ENCODE measurements at places on chromosomes 11 and 22. TPM values are rescaled to one million over a fixed set of nuclear protein-coding genes. Genes with fewer than 3 reads are reported as not detected.

Gene ARHGAP8
- total RNA-seq = not detected

Gene LGR4
- total RNA-seq = 3.7 TPM

Gene LDHAL6A
- total RNA-seq = 0.17 TPM

Gene SLC5A12
- not detected for total RNA-seq

Gene PRR33
- total RNA-seq = not detected

Gene NAALAD2
- total RNA-seq = 2.2 TPM

All from bronchus fibroblast of lung (primary cell).